Activated T-cell treated with anti-CD3 and anti-CD28 coated beads for 24 hours (primary cell): ENCODE measurements at places on chromosomes 1 and 21.
A peak's percentile ranks its signal among the peaks of the same experiment; 100 is the strongest.

GRCh38 chr1:149995927-149996326 is 14.6 kb downstream of the OTUD7B start:
- no peak for DNase-seq

GRCh38 chr1:6955357-6956094 is 170.3 kb downstream of the CAMTA1 start:
- no peak for DNase-seq

DNA sequence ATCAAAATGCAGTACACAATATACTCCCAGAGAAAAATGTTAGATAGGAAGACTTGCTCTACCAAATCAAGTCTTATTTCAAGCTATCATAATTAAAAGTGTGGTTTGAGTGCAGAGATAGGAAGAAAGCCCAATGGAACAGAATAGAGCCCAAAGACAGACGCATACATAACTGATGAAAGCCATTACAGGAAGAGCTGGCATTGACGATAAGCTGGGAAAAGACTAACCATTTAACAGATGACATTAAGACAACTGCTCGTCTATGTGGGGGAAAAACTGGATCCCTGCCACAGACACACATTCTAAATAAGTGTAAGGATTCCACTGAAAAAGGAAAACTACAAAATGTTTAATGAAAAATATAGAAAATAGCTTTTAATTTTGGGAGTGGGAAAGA is 85.5 kb downstream of the NGF start:
- no peak for DNase-seq

- DNase-seq, result no peak
Observed at GRCh38 chr1:206699626-206700025, 14.9 kb downstream of the MAPKAPK2 start.

DNA sequence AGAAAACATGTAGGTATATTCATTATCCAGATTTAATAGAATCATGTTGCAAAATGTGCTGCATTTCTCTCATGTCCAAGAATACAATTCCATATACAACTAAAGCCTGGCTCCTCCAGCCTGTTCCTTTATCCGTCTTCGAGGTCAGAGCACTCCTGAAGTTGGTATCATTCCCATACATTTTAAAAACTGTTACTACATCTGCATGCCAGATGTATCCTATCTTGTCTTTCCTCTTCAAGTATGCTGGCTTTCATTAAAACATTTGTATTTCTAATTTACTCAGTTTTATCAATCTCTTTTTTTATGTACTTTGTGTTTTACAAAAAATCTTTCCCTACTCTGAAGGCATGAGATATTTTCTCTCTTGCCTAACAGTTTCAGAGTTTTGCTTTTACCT is 536.6 kb upstream of the USP24 start:
- DNase-seq, result no peak

DNA sequence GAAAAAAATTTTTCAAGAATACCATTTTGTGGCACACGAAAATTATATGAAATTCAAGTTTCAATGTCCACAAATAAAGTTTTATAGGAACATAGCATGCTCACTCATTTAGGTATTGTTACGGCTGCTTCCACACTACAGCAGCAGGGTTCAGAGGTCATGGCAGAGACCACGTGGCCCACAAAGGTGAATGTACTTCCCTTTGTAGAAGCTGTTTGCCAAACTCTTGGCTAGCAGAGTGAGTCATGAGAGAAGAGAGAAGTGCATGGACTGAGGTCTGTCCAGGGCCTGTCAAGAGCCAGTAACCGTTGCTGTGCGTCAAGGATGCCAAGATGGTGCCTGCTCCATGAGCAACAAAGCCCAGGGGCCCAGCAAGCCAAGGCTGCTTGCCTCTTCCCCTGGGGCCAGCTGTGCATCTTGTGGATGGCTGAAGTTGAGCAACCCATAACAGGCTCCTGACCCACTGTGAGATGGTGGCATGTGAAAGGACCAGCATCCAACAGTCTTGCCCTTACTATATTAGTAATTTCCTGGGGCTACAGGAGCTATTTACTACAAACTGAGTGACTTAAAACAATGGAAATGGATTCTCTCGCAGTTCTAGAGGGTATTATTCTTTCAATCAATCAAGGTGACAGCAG is 64.8 kb upstream of the ATP5PO start:
- DNase-seq, result no peak

DNA sequence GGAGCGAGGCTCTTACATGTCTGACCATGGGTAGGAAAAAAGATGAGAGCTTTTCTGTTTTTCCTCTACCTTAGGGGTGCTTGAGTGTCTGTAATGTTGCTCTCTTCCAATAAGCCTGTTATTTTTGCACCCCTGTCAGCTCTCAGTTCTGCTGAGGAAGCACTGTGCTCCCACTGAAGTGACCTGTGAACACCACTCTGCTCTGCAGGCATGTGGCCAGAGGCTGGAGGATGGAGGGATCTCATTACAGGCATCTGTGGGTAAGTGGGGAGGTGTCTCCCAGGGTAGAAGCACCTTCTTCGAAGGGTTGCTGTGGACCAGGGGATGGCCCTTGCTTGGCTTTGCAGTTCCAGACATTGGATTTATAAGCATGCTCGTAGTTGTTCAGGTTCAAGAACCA is 56.8 kb upstream of the RBM15 start:
- no peak for DNase-seq

- no peak for DNase-seq
Observed at GRCh38 chr1:114350731-114351445, 160.1 kb downstream of the TRIM33 start.

- peak; percentile 60 for DNase-seq
Observed at GRCh38 chr1:160567858-160568682, 11.2 kb downstream of the CD84 start.

- no peak for DNase-seq
Observed at GRCh38 chr21:42467140-42467983, 28.7 kb downstream of the RSPH1 start.

DNA sequence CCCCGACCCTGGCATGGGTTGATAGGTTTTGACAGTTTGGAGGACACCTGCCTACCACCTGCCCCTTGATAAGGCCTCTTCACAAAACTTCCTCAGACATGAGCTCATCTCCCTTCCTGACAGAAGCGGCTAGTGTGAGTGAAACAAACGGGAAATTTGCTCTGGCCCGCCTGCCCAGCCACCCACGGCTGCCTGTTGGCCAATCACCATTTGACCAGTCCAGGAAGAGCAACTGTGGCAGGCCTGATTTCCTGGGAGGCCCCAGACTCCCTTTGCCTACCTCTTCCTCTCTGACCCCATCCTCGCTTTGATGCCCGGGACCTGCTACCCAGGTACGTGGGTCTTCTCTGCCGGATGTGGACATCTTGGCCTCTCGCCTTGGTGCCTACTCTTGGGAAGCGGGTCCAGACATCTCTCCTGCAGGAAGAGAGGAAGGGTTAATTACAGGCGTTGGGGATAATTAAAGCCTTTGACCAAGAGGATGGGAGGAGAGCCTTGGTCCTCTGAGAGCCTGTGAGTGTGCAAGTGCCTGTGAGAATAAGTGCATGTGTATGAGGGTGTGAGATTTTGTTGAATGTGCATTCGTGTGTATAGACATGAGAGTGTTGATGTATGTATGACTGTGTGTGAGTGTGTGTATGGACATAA is 1.1 kb upstream of the EPHA2 start:
- no peak for DNase-seq

GRCh38 chr1:68228851-68229250 is 3.5 kb downstream of the WLS start:
- DNase-seq, result no peak

DNA sequence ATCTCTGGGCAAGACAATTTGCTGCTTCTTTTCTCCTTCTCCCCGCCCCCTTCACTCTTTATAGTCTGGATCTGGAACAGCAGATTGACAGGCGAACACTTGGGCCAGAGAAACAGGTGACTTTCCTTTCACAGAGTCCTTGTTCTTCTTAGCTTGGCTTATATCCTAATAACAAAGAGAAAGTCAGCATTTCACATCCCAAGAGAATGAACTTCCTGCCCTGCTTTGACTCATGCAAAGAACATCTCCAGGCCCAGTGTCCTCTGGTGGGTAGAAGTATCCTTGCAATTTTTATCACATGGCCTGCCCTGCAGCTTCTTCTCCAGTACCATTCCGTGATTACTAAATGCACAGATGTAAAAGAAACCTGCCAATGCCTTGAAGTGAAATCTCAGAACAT is 764.4 kb downstream of the ADGRL2 start:
- no peak for DNase-seq

- no peak for DNase-seq
Observed at GRCh38 chr21:41960386-41960785, 6.6 kb upstream of the C2CD2 start.

DNA sequence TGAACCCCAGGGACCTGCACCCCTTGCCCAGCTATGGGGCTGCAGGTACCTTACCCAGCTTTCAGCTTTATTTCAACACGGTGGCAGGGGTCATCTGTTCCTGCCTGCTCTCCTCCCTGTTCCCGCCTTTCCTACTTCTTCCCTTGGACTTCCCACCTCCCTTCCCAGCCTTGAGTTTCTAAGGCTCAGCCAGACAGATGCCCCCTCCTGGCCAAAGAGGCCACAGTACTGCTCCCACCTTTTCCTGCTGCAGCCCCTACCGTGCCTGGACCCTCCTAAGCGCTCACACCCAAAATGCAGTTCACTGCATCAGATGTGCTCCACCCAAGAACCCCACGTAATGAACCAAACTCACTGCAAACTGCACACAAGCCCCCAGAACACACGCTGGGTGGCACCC is 7.7 kb downstream of the NOC2L start:
- no peak for DNase-seq

DNA sequence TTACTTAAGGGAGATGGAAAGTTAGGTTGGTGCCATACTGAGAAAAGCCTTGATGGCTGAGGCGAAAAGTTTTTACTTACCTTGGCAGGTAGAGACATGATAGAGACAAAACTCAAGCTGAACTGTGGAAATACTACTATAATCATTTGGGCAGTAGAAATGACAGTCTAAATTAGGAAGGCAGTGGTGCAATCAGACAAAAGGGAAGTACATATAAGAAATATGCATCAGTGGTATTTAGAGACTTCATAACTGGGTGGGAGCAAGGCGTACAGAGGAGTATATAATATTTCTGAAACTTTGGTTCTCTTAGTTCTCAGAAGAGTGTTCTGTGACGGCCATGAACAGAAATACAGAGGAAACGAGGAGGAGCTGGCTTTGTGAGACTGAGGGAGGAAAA is 2.4 kb upstream of the CEP350 start:
- DNase-seq, result no peak

DNA sequence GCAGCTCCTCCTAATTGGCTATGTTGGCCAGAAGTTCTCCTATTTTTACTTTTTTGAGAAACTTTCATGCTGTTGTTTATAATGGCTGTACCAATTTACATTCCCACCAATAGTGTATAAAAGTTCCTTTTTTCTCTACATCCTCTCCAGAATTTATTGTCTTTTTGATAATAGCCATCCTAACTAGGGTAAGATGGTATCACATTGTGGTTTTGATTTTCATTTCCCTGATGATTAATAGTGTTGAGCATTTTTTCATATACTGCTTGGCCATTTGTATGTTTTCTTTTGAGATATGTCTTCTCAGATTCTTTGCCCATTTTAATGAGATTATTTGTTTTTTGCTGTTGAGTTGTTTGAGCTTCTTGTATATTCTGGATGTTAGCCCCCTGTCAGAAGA is 46.8 kb downstream of the NTMT2 start:
- no peak for DNase-seq

GRCh38 chr1:42924082-42924850 is 34.4 kb downstream of the SLC2A1 start:
- DNase-seq, result peak; percentile 89
